NCI-H187 treated with DMSO at 0.1 percent for 48 hours (cell line): ENCODE measurements at places on chromosomes 16 and 17.

GRCh38 chr16:15949210-15950160 lies at the start of gene ABCC1:
Gene ABCC1 (plus strand): TSS chr16:15949616. CDS start chr16:15949752, 136 bp downstream.
- no peak for DNase-seq

DNA sequence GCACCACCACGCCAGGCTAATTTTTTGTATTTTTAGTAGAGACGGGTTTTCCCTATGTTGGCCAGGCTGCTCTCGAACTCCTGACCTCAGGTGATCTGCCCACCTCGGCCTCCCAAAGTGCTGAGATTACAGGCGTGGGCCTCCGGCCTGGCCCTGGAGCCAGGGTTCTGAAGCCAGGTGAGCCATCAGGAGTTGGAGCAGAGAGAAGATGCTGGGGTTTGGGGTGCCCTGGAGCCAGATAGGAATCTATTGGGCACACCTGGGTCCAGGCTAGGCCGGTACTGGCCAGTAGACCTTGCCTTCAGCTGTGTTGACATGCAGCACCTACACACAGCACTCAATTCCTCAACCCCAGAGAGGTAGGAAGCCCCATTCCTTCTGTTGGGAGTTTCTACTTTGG lies 5.4 kb upstream of the CD300A start:
- no peak for DNase-seq

DNA sequence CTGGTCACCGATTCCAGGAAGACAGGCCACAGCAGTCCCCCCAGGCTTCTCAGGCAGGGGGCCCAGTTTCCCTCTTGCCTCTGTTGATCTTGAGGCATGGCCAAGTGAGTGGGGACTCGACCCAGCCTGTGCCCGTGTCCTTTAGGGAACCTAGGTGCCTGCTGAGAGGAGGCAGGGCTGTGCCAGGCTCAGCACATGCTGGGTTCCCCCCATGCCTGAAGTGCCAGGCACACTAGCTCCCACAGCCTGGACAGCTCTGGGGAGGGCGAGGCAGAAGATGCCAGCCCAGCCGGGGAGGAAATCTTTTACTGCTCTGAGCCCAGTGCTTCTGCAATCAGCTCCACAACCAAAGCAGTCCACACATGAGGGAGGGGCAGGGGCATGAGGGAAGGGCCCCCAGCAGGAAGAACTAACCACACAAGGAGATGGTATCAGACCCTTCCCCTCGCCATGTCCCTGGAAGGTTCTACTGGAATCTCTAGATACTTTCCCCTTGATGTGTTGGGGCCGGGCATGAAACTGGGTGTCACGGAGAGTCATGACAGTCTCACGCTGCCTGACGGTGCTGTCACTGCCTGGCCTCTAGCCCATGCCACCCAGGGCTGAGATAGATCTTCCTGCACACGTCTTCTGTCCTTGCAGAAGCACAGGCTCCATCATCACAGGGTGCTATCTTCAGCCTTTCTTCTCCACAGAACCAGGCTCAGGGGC lies 25.5 kb downstream of the MYO18A start:
- no peak for DNase-seq

GRCh38 chr16:85685251-85685650 lies 3.5 kb downstream of the GINS2 start:
- no peak for DNase-seq

GRCh38 chr16:54842743-54843423 lies 87.8 kb upstream of the IRX5 start:
- no peak for DNase-seq

GRCh38 chr16:8519179-8519578 lies 71.1 kb downstream of the TMEM114 start:
- no peak for DNase-seq

DNA sequence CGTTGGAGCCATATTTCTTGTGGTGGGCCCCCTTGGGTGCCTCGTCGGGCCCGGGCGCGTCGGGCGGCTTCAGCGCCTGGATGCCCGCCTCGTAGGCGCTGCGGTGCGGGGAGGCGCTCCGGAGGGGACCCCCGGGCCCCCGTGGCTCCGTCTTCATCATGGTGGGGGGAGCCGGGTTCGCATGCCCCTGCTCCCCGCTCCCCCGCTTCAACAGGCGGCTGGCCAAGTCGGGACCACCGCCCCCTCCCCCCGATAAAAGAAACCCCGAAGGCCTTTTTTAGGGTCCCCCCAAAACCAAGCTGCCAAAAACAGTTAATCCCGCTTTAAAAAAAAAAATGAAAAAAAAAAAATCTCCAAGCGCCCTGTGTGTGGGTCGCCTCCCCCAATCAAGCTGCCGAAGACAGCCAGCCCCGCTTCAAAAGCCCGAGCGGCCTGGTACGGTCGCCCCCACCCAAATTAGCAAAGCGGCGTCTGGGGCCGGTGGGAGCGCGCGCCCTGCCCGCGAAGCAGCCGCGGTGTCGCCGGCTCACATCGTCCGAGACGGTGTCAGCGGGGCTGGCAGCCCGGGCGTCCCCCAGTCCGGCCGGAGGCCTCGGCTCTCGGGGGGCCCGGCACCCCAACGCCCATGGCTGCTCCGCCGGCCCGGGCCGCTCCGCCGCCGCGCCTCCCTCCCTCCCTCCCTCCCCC lies at the start of gene PPP1R9B:
TSS of gene PPP1R9B (minus strand) at position 324 of the 687 bp plus-strand sequence. CDS start at position 160, 164 bp downstream.
- DNase-seq, result no peak

DNA sequence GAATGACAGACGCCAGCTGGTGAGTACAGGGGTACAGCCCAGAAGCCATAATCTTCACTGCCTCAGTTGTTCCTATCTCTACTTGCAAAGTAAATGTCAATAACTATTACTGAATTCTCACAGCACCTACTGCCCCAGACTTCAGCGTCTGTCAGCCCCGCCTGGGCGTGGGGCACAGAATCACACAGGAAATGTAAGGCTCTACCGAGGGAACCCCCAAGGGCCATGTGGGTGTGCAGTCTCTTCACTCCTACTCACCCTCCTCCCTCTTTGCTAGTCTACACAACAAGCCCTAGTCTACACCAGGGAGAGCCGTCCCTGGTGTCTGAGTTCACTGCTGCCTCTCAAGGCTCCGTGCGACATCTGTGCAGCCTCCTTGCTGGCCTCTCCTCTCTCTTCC lies 4.5 kb downstream of the NPTX1 start:
- no peak for DNase-seq

DNA sequence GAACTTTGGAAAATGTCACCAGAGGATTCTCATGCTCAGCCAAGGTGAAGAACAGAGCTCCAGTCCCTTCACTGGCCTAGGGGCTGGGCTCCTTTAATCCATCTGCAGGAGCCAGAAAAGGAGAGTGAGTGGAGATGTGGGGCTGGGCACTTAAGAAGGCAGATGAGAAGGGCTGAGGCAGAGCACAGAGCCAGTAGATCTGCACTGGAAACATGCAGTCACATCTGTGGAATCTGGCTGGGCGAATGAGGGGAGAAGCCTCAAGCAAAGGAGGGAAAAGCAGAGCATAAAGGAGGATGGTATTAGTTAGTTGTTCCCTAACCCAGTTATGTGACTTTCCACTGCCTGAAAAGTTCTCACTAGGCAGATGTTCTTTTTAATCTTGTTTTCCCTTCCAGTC lies 50.4 kb upstream of the BCAR1 start:
- no peak for DNase-seq

GRCh38 chr17:47810200-47810821 lies 11.3 kb downstream of the OSBPL7 start:
- DNase-seq, result no peak

GRCh38 chr17:58514770-58515157 lies 326 bp upstream of the MTMR4 start:
- no peak for DNase-seq

DNA sequence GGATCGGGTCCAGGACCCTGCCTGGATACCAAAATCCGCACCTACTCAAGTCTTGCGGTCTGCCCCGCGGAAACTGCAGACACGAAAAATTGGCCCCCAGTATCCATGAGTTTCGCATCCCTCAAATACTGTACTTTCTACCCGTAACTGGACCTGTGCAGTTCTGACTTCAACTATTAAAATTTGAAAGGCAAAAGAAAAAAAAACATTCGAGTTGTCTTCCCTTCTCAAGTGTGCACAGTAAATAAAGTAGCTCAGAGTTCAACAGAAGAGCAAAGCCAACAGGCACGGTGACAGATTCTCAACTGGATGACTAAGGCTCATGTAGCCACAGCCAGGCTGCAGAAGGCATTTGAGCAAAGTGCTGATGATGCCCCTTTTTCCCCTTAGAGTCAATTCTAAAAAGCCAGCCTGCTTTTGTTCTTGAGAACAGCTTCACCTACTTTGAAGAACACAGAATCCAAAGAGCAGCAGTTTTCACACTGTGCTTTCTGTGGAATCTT lies 32.5 kb downstream of the MARF1 start:
- DNase-seq, result no peak

- no peak for DNase-seq
These were observed 17.2 kb downstream of the TRAF7 start for GRCh38 chr16:2172688-2173335.

- no peak for DNase-seq
These were observed 79.1 kb downstream of the GRIN2A start for GRCh38 chr16:10103118-10103517.

DNA sequence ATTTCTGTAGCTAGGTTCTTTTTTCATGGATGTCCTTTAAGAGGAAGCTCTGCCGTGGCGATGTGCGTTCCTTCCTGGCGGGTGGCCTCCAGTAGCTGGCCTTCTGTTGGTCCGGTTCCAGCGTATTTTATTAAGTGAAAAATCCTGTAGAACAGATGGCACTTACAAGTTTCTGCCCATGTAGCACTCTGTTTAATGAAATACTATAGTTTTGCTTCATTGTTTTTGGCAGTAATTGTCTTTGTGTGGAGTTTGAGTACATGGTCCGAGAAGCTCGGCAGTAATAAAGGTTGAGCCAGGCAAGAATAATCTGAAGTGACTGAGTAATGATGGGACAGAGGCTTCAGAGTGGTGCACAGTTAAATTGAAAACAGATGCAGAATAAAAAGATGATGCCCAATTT lies 20.4 kb downstream of the USP10 start:
- DNase-seq, result no peak

DNA sequence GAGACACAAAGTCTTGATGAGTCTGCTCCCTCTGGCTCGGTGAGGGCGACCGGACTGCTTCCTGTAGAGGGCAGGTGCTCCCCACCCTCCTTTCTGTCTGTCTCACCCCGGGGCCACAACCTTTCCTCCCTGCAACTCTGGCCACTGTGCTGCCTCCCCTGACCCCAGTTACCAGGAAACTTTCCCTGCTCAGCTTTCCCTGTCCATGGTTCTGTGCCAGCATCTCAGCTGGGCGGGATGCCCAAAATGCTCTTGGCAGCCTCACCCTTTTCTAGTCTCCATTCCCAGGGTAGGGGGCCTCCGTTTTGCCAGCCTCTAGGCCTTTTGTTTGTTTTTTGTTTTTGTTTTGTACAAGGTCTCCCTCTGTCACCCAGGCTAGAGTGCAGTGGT lies 1.4 kb downstream of the PLD2 start:
- no peak for DNase-seq

DNA sequence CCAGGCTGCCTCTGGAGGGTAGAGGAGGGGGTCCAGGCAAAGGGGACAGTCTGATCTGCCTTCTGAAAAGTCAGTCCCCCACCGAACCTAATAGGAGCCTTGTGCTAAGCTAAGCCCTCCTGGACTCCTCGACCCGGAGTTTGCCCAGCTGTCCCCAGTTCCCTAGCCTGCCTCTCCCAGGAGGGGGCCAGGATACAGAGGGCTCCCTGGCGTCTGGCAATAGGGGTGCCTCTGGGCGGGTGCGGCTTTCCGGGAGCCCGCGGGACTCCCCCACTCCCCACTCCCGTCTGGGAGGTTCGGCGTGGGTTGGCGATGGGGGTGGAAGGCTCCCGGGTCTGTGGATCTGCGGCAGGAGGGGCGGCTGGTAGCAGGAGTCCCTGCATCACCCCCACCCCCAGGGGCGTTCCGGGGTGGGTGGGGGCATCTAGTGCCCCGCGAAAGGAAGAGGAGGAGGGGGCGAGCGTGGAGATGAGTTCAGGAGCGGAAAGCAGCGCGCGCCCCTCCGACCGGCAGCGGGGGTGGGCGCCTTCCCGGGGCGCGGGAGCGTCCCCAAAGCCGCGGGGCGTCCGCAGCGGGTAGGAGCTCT lies 1.2 kb downstream of the GSG1L start:
- DNase-seq, result no peak

GRCh38 chr17:19517699-19518098 lies 16.0 kb upstream of the SLC47A1 start:
- DNase-seq, result no peak
